Body of pancreas (tissue), 4 donors: ENCODE measurements at places on chromosomes 5 and 9.

GRCh38 chr5:62386824-62387223 lies 16.9 kb downstream of the DIMT1 start:
- no peak overlapping the region for H3K27ac ChIP-seq
- DNase-seq = no peak
- peaks cover 14% of the 10 kb centered on the region for H3K4me1 ChIP-seq
- no peak overlapping the region for H3K4me3 ChIP-seq
- peaks cover 19% of the 10 kb centered on the region for H3K36me3 ChIP-seq

- no peak overlapping the region for H3K27ac ChIP-seq
- H3K4me1 ChIP-seq = no peaks in the 10 kb centered on the region
- H3K36me3 ChIP-seq = no peaks in the 10 kb centered on the region
- no peak overlapping the region for H3K4me3 ChIP-seq
- no peaks in the 10 kb centered on the region for H3K27me3 ChIP-seq
Measured at GRCh38 chr5:27818888-27819287, 780.5 kb upstream of the CDH9 start.

DNA sequence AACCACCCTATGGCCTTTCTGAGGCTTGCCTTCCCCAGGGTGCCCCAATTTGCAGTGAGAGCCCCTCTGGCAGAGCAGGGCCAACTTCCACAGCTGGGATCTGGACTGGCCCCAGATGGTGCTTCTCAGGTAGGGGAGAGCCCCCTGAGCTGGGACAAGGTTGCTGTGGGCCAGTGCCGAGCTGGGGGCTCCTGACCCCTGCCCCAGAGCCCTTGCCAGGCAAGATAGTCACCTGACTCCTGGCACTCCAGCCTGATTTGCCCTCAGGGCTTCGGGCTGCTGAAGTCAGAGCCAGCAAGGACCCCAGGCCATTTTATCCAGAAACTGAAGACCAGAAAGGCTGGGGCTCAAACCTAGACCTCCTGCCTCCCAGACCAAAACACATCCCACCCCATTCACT lies 33.4 kb upstream of the AKNA start:
- no peaks in the 10 kb centered on the region for H3K27me3 ChIP-seq
- no peaks in the 10 kb centered on the region for H3K36me3 ChIP-seq
- DNase-seq = no peak

DNA sequence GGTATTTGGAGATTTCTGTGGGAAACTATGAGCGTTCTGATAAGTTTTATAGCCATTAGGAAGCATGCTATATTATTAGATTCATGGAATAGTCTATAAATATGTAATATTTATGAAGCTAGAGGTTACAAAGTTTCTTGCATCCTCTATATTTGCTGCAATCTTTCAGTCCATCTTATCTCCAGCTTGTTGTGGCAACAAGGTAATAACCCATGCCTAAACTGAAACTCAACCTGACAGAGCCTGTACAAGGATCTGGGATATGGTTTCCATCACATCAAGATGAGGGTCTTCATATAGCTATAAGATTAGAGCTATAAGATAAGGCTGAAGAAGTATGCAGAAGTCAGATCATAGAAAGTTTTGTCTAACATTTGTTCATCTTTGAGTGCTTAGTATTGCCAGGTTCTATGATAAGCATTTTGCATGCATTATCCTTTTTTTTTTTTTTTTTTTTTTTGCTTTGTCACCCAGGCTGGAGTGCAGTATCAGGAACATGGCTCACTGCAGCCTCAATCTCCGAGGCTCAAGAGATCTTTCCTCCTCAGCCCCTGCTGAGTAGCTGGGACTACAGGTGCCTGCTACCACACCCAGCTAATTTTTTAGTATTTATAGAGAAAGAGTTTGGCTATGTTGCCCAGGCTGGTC lies 14.8 kb downstream of the BAAT start:
- H3K36me3 ChIP-seq = no peaks in the 10 kb centered on the region
- peaks cover 19% of the 10 kb centered on the region for H3K4me1 ChIP-seq
- no peak overlapping the region for H3K4me3 ChIP-seq
- no peaks in the 10 kb centered on the region for H3K27me3 ChIP-seq
- no peak overlapping the region for H3K27ac ChIP-seq
